HS-5 (cell line): ENCODE measurements at places on chromosomes 16 and 17.

DNA sequence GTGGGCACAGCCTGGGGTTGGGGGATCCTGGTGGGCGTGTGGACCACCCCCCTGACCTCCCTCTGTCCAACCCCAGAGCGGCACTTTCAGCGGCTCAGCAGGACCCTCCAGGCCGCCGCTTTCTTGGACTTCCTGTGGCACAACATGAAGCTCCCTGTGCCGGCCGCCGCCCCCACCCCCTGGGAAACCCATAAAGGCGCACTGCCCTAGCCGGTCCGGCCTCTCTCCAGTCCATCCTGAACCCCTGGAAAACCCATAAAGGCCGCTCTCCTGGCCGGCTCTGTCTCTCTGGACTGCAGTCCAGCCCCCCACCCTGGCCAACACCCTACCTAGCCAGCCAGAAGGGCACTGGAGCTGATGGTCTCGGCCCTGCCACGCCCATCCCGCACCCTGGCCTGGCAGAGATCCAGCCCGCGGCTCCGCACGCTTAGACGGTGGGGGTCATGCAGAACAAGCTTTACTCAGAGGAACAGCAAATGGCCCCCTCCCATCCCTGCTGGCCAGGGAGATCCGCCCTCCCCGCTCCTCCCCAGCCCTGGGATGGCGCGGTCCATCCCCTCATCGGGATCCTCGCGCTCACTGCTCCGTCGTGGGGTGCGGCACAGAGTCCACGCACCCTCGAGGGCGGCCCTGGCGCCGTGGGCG is 2.7 kb downstream of the NOXO1 start:
- no peak for DNase-seq

DNA sequence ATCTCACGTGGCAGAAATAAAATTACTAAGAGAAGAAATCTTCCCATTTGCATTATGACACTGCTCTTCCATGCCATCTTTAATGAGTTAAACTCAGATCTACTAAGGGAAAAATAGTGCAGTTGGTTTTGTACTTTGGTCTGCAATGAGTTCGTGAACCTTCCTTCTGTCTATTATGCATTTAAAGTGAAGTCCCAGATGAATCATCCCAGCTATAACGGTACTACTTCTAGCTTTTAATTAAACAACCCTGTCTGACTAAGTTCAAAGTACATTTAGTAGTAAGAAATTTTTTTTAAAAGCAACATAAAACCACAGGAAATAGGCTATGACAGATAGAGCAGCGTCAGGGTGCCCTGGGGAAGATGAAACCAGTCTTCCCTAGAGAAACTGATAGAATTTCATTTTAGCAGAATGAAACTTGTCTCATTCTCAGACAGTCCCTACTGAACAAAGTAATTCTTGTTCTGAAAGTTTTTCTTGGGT is 1.8 kb downstream of the TMIGD1 start:
- no peak for DNase-seq

DNA sequence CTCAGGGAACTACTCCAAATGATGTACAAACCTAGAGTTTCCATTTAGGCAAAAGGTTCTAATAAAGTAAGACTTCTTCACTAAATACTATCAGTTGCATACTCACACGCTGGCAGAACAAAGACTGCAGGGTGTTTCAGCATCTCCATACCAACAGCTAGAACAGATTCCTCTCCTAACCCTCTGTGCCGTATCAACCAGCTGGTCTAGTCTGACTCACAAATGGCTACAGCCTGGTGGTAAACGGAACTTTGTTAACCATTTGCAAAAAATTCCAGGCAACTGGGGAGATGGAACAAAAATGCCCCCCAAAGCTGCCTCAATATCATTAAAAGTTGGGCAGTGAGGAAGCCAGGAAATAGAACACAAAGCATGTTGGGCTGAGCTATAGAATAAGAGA is 217.1 kb downstream of the GRIN2A start:
- DNase-seq, result no peak

DNA sequence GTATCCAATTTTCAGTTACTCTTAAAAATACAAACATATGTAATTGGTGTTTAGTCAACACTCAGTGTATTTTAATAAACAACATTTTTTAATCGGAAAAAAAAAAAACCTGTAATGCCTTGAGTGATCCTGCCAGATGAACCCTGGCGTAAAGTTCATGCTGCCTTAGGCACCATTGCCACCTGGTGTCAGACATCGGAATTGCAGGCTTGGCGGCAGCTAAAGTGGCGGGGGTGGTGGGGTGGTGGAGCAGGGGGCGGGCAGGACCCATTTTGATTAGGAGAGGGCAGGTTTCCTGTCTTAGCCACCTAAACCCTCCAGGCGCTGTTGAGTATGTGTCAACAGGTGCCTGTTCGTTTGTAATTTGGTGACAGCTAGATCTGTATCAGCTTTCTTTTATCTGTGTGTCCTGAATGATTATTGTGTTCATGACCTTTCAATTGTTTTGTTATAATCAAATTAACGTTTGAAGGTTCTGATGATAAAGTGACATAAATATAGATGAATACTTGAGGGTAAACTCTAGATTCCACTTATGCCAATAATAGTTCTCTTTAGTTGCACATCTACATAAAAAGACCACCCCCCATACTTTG is 588.7 kb downstream of the CDH13 start:
- no peak for DNase-seq

- DNase-seq, result no peak
These were observed 184.7 kb downstream of the COPRS start for GRCh38 chr17:31674305-31674704.

GRCh38 chr17:61436273-61436672 is 15.9 kb upstream of the TBX4 start:
- no peak for DNase-seq

- no peak for DNase-seq
These were observed 46.5 kb downstream of the AIPL1 start for GRCh38 chr17:6388416-6388815.

- DNase-seq, result no peak
These were observed 5.0 kb downstream of the NFE2L1 start for GRCh38 chr17:48052956-48053757.

DNA sequence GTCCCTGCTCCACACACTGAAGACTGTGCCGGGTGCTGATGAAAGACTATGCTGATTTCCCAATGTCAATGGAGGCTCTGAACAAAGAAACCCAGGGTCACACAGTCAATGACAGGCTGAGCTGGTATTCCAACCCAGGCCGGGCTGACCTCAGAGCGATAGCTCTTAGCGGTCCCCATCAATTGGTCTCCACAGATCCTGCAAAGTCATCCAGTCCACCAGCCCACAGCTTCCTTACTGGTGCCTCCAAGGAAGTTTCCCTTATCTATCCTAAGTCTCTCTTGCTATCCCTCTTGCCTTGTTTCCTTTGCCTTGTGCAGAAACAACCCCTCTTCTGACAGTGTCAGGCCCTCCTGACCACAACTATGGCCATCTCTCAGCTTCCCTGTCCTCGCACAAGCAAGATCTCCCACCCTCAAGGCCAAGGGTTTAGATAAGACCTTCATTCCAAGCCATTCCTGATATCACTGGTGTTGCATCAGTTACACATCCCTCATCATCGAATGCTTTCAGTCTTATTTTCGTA is 52.7 kb upstream of the KSR1 start:
- DNase-seq, result no peak

- DNase-seq, result no peak
These were observed 37.9 kb downstream of the ATP2C2 start for GRCh38 chr16:84406006-84406963.

DNA sequence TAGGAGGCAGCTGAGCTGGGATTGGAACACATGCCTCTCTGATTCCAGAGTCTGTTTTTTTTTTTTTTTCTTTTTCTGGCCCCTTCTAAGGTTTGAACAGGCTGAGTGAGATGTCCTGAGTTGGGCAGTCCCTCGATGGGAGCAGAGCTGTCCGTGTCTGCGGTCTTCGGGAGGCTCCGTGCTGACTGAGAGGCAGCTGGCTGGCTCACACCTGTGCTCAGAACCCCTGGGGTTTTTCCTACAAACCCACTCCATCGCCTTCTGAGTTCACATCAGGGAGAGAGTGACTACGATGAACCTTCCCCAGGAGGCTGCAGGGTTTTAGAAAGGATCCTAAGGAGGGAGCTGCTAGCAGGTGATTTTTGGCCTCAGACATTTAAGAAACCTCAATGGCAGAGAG is 92.5 kb downstream of the IRF8 start:
- DNase-seq, result no peak

- DNase-seq, result no peak
These were observed 290.4 kb downstream of the FOXL1 start for GRCh38 chr16:86868786-86869185.

DNA sequence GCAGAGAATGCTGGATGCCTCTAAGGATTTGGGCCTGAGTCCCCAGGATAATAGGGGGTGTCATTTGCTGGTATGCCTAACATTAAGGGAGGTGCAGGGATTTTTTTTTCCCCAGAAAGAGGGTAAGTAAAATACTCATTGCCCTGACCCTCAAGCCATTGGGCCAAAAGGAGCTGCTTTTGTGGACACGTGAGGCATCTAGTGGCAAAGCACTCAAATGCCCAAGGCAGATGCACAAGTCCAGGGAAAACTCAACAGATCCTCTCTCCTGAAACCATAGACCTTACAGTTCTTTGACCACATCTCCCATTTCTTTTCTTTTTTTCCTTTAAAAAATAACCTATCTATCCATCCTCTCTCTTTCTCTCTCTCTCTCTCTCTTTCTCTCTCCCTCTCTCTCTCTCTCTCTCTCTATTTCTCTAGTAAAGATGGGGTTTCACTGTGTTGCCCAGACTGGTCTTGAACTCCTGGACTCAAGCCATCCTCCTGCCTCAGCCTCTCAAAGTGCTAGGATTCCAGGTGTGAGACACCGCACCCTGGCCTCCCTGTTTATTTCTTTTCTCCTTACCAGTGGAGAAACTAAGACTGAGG is 11.8 kb downstream of the IRX5 start:
- no peak for DNase-seq

DNA sequence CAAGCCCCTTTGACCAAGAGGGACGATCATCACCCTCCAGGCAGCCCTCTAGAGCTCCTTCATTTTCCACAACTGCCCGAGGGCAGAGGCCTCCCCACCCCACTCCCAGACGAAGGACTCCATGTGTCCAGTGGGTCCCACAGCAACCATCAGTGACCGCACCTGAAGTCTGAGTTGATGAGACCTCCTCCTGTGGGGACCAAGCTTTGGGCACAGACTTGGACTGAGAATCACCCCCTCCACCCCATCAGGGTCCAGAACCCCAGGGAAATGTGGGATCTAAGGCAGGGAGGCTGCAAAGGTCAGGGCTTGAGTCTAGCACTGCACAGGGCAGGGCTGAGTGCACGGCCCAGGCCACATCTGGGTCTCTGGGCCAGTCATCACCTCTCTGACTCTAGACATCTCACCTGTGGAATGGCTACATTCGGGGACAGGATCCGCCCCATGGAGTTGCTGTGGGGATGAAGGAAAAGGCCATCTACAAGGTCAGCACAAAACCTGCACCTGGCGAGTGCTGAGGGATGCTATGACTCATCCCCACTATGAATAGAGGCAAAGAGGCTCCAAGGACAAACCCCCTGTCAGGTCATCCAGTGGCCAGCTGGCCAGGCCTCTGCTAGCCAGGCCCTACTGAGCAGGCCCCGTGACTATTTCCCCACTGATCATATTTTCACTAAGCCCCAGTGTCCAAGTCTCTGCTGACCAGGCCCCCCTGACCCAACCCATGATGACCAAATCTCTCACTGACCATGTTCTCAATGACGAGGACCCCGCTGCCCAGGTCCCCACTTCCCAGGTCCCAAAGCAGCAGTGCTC is 38.4 kb downstream of the TNFRSF13B start:
- DNase-seq, result no peak

- DNase-seq, result no peak
These were observed 446.2 kb downstream of the XYLT1 start for GRCh38 chr16:17024514-17024913.

DNA sequence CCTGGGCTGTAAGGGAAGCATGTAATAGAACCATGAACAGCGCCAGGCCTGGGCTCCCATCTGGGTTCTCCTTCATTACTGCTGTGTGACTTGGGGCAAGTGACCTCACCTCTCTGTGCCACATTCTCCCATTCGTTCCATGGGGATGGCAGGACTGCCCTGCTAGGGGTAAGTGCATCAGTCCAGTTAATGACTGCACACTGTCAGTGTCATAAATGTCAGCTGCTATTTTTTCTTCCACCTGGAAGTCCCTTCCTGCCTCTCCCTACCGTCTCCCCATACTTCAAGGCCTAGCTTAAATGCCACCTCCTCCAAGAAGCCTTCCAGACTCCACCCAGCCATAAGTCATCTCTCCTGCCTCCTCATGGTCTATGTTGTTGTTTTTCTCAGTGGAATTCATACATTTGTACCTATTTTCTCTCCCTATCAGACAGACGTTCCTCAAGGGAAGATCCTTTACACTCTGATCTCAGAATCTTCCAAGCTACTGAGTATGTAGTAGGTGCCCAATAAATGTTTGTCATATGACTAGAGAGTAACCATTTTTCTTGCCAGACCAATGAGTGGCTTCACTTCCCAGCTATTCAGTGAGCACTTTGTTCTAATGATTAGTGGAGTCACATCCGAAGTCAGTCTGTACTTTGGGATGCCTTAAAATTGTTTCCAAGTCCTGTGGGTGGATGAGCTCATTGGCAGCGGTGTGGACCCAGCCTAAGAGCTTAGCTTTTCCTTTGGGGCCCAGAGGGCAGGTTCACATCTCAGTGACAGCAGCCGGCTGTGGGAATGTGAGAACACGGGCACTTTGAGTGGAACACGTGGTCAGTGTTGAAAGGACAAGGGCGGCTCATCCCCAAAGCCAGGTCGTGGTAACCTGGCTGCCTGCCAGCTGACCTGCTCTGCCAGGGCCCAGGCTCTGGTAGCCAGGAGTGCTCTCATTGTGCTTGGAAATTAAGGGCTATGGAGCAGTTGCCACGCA is 147.5 kb upstream of the GSE1 start:
- DNase-seq, result no peak

GRCh38 chr17:46832945-46833839 is 14.7 kb upstream of the WNT3 start:
- peak; percentile 55 for DNase-seq

- no peak for DNase-seq
These were observed 46.5 kb downstream of the CDK5R1 start for GRCh38 chr17:32533296-32533695.

DNA sequence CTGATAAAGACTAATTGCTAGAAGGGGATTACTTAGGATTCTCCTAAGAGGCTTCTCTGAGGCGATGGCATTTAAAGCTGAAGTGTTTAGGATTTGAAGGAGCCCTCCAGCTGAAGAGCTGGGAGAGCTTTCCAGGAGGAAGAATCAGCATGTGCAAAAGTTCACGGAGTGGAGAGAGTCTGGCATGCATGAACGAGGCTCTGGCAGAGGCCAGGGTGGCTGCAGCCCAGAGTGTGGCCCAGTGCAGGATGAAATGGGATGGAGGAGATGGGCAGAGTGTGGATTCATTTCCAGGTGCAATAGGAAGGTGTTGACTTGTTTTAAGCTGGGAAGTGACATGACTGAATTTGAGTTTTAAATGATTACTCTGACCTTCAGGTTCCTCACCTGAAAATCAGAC is 249.0 kb upstream of the CCL2 start:
- no peak for DNase-seq
